ENCODE measurements at places on chromosomes 6 and 20. TPM values are rescaled to one million over a fixed set of nuclear protein-coding genes. Genes with fewer than 3 reads are reported as not detected.

The SYS1 gene
- total RNA-seq: 26.4 TPM

The BYSL gene
- total RNA-seq: 10.8 TPM

The FNDC1 gene
- total RNA-seq: 0.32 TPM

The CYB5R4 gene
- total RNA-seq: 10.7 TPM

The PLEKHG1 gene
- 6.5 TPM for total RNA-seq

The BTNL2 gene
- not detected for total RNA-seq

The RIPOR2 gene
- 9.2 TPM for total RNA-seq

The GLP1R gene
- not detected for total RNA-seq

The GPR63 gene
- not detected for total RNA-seq

The KIF13A gene
- total RNA-seq: 13.5 TPM

The SYNDIG1 gene
- not detected for total RNA-seq

The IRAK1BP1 gene
- 1.6 TPM for total RNA-seq

The GNAS-AS1 gene
- total RNA-seq: 0.32 TPM

The OLIG3 gene
- total RNA-seq: not detected

The TP53TG5 gene
- total RNA-seq: not detected

The RIPPLY2 gene
- total RNA-seq: not detected

The IL20RA gene
- not detected for total RNA-seq

The ZNF451 gene
- total RNA-seq: 27.9 TPM

The SASH1 gene
- 27.8 TPM for total RNA-seq

The PRND gene
- 0.81 TPM for total RNA-seq

The EGFL8 gene
- 0.97 TPM for total RNA-seq

The CASS4 gene
- total RNA-seq: 17.0 TPM

The ULBP3 gene
- 19.3 TPM for total RNA-seq

The POPDC3 gene
- not detected for total RNA-seq

The WFDC5 gene
- not detected for total RNA-seq

The ISM1 gene
- total RNA-seq: not detected

The TFAP2A gene
- 4.5 TPM for total RNA-seq

The OR2J1 gene
- total RNA-seq: not detected

The WFDC10B gene
- total RNA-seq: not detected

The SCUBE3 gene
- total RNA-seq: 2.0 TPM

The PREP gene
- 14.6 TPM for total RNA-seq

Data from cardiac atrium fibroblast (primary cell).